PC-9 (cell line): ENCODE measurements at places on chromosomes 16 and 17.
A peak's percentile ranks its signal among the peaks of the same experiment; 100 is the strongest.

GRCh38 chr16:3058139-3059030 lies 7.1 kb upstream of the IL32 start:
- peak; percentile 45 for DNase-seq

DNA sequence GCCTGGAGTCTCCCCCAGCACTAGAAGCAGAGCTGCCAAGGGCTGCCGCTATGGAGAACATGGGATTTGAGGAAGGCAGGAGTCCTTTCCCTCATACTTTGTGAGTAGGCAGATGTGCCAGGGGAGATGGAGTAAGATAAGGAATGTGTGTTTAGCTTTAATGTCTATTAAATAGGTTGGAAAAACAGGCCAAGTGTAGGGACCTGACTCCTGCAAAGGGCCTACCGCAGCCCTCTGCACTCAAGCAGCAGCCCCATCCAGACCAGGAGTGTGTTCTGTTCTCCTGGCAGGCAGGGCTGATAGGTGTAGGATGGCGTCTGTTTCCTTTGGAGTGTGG lies 1.8 kb upstream of the MIF4GD start:
- no peak for DNase-seq

- DNase-seq = no peak
Measured at GRCh38 chr17:58413684-58414083, 3.6 kb downstream of the RNF43 start.

- peak; percentile 71 for DNase-seq
Measured at GRCh38 chr17:29622337-29623282, at the start of gene CORO6. Gene CORO6 (minus strand): TSS chr17:29622912. CDS start chr17:29621421, 1,491 bp downstream.

DNA sequence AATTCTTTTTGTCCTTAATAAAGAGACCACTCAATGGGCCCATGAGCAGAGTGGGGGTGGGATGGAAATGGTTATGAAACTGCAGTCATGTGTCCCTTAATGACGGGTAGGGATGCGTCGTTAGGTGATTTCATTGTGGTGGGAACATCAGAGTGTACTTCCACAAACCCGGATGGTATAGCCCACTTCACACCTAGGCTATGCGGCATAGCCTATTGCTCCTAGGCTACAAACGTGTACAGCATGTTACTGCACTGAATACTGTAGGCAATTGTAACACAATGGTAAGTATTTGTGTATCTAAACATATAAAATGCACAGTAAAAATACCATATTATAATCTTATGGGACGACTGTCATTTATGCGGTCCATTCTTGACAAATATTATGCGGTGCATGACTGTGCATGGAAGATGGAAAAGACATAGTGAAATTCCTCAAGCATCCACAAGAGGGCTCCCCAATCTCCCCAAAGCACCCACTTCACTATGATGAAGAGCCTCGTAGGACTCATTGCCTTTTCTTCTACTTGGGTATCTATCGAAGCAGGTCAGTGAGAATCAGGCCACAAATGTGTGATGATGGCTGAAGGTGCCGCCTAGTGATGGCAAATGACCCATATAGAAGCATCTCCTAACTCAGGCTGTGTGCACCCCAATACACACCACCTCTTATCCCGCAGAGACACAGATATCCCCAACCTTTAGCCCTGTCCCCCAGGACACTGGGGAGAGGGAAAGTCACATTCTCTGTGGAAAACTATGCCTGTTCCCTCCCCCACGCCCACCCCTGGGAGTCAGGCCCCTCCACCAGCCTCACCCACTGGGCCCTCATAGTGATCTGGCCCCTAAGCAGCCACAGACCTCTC lies 43.5 kb downstream of the TBX21 start:
- DNase-seq = peak; percentile 40

DNA sequence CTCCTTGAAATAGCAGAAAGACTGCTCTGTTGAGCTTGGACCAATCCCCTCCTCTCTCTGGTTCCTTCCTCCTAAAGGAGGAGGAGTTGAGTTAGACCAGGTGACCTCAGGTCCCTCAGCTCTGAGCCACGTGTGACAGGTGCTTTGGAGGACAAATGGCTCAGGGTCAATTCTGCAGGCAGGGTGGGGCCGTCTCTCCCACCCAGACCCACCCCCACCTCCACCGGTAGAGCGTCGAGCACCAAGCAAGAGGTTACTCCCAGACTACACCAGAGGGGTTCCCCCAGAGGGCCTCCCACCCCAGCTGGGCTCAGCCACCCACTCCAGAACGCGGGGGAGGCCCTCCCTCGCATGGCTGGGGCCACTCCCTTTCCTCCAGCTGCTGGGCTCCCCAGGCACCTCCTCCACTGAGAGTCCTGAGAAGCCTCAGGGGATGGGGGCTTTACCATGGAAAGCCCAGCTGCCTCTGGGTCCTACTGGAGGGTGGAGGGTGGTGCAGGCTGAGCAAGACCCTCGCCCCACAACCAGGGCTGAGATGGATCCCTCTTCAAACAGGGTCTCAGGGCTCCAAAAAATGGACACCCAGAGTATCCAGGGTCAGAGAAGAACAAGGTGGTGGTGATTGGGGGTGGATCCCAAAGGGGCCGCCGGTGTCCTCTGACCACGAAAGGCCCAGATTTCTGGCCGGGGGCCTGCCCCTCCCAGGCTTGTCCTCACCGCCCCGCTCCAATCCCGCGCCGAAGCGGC lies 7.6 kb downstream of the MYO1C start:
- DNase-seq = peak; percentile 77

DNA sequence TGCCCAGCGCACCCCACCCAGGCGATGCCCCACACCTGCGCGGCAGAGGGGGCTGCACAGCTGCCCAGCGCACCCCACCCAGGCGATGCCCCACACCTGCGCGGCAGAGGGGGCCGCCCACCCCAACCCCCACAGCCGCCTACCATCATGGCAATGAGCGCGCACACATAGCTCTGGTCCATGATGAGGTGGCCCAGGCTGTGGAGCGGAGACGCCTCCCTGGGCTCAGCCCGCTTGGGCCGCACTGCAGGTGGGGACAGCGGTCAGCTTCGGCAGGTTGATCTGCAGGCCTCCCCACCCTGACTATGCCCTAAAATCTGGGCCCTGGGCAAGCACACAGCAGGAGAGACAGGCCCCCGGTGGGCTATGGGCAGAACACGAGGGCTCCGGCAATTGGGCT lies 30.2 kb downstream of the CTU2 start:
- DNase-seq = no peak

DNA sequence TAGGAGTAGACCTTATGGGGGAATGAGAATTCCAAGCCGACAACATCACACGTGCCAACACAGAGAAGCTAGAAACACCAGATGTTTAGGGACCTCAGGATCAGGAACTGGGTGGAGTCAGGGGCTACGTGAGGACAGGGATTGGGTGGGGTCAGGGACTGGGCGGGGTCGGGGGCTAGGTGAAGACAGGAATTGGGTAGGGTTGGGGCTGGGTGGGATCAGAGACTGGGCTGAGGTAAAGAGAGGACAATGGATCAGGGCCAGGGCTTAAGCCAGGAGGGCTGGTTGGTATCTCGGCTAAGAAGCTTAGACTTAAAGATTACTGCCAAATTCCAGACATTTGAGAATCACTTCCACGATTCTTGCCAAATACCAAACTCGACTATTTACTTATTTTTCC lies 11.6 kb downstream of the TEKT5 start:
- DNase-seq = no peak

- no peak for DNase-seq
Measured at GRCh38 chr16:80803339-80804055, 901 bp downstream of the CDYL2 start.

DNA sequence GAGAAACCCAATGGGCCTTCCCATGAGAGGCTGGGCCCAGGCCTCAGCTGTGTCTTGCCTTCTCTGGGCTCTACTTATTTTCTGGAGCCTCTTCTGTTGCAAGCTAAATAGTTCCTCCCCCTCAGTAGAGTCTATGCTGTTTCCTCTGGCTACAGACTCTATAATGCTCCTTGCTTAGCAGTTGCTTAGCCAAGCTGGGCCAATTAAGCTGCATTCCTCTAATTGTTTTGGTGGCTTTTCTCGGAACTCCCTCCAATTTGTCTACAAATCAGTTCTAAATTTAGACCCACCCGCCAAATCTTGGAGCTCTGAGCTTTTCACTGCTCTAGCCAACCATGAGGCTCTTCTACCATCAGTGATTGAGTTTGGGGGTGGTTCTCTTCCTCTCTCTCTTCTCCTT lies 302.7 kb upstream of the ASIC2 start:
- no peak for DNase-seq

- no peak for DNase-seq
Measured at GRCh38 chr17:68830313-68830712, 124.9 kb downstream of the ABCA8 start.

- DNase-seq = no peak
Measured at GRCh38 chr16:70772493-70772892, 28.5 kb downstream of the VAC14 start.

GRCh38 chr17:6780001-6780400 lies 4.0 kb downstream of the FBXO39 start:
- DNase-seq = peak; percentile 33

GRCh38 chr16:4415538-4416199 lies 727 bp downstream of the CORO7 start:
- DNase-seq = peak; percentile 46

GRCh38 chr16:51816929-51817328 lies 665.9 kb upstream of the SALL1 start:
- DNase-seq = no peak

GRCh38 chr17:38960402-38960801 lies 6.8 kb downstream of the FBXO47 start:
- no peak for DNase-seq

DNA sequence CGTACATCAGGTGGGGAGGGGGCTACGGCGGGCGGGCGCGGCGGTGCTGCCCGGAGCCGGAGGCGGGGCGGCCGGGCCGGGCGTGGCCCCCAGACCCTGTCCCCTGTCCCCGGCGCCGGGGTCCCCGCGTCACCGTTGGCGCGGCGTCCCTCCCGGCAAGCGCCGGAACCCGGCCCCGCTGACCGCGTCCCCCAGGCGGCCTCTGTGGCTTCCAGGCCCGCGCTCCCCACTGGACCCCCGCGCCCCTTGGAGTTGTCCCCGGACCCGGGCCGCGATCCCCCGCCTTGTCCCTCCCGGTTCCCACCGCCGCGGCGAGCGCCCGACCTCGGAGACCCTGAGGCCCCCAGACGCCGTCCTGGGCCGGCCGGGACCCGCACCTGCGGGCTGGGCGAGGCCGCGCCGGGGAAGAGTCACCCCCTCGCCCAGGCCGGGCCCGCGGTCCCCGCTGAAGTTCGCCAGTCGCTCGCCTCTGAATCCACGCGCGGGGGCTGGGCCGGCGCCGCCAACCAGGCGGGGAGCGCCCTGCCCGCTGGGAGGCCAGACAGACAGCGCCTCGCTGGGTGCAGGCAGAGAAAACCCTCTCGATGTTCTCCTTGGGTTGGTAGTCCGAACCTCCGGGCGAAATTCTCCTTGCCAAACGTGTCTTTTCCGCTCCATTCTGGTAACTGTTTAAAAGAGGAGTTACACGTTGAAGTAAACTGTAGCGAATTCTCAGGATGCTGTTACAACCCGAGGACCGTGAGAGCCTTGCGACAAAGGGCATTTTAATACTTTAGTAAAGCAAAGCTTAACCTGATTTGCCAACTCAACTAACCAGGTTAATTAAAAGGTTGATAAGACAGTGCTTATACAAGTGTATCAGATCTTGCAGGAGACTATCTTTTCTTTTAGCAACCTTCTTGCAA lies 761 bp downstream of the GAN start:
- DNase-seq = no peak

GRCh38 chr16:74094514-74094913 lies 202.1 kb upstream of the PSMD7 start:
- no peak for DNase-seq

GRCh38 chr17:59796138-59796537 lies 88.7 kb downstream of the VMP1 start:
- no peak for DNase-seq

- peak; percentile 24 for DNase-seq
Measured at GRCh38 chr17:4965311-4965986, 2.2 kb downstream of the SPAG7 start.

DNA sequence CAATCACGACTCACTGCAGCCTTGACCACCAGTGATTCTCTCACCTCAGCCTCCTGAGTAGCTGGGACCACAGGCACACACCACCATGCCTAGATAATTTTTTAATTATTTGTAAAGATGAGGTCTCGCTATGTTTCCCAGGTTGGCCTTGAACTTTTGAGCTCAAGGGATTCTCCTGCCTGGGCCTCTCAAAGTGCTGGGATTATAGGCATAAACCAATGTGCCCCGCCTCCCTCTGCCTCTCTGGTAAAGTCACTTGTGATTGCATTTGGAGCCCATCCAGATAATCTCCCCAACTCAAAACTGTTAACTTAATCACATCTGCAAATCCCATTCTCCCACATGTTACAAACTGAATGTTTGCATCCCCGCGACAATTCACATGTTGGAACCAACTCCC lies 11.8 kb upstream of the PECAM1 start:
- DNase-seq = no peak

DNA sequence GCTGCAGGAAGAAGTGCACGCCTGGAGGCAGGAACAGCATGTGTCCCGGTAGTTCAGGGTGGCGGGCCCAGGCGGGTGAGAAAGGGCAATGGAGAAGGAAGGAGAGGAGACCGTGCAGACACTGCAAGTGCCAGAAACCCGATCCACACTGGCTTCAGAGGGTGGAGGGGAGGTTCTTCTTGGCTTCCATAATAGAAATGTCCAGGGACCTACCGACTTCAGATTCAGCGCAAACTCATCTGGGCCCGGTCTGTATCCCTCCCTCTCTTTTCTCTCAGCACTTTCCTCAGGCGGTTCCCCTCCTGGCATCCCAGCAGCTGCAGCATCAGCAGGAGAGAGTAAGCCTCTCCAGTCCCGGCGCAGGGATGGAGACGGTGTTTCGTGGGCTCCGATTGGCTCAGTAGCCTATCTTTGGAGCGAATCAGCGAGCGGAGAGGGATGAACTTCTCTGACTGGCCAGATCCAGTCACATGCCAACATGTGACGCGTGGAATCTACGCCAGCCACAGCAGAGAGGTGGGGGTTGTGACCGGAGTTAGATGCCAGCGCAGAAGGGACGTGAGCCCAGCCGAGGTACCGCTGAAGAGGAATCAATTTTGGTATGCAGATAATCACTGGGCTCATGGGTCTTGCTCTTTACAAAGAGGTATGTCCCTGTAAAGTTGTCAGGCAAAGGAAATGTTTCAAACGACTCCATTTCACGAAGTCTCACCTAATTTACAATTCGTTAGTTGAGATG lies 1.9 kb upstream of the PRPSAP2 start:
- peak; percentile 89 for DNase-seq

DNA sequence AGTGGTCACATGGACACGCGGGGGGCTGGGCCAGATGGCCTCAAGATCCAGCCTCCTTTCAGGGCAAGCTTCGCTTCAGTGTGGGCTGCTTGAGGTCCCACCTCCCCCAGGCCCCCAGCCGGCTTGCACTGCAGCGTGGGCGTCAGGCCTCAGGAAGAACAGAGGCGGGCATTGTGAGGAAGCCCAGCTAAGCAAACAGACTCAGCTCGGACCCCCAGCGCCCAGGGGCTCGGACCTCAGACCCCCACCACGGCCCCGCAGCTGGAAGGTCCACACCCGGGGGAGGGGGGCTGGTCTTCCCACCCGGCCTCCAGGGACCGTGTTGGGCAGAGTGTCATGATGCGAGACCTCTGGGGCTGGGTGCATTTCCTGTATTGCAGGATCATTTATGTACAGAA lies 24.7 kb upstream of the ZNF469 start:
- no peak for DNase-seq

DNA sequence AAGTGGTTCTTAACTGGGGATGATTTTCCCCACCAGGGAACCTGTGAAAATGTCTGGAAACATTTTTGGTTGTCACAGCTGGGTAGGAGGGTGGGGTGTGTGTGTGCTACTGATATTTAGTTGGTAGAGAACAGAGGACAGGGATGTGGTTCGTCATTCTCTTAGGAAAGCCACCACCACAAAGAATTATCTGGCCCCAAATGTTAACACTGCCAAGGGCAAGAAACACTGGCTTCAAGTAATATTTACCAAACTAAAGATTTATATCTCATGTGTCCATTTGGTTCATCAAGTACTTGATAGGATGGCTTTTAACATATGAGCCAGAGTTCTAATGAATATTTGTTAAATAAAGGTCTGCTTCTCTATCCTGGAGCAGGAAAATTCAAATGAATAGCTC lies 19.5 kb downstream of the MPHOSPH6 start:
- no peak for DNase-seq
